ENCODE measurements at places on chromosomes 7 and 10.

GRCh38 chr7:133303931-133304330 lies 51.1 kb downstream of the EXOC4 start:
- no peak for DNase-seq

GRCh38 chr7:70582927-70583895 lies 548.7 kb upstream of the GALNT17 start:
- DNase-seq, result no peak

DNA sequence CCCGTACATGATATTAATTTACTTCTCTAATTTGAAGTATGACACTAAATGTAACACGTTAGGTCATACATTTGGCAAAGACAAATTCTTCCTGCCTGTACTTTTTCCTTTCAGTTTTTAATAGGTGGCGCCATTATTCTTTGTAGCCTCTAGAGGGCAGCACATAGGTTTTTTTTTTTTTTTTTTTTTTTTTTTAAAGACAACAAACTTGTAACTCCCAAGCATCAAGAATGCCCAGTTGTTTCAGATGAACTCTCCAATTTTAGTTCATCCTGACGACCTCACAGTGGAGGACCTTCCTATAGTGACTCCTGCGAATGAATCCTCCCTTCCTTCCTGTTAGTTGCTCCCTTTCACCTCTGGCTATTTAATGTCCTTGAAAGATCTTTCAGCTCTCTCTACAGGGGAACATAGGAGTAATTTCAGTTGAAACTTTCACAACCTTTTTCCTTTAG lies 139.3 kb upstream of the HDAC9 start:
- no peak for DNase-seq

DNA sequence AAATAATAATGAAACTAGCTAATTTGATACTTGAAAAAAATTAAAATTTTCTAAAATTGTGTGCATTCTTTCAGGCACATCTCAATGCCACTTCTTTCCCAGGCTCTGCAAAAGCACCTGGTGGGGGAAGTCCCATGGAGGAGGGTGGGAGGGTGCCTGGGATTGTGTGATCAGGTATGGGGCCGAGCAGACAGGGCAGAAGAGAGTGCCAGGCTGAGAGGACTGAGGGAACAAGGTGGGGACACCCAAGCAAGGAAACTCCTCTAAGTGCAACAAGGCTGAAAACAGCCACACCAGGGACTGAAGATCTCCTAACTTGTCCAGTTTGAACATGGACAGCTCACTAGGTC lies 13.8 kb downstream of the PARP12 start:
- no peak for DNase-seq

DNA sequence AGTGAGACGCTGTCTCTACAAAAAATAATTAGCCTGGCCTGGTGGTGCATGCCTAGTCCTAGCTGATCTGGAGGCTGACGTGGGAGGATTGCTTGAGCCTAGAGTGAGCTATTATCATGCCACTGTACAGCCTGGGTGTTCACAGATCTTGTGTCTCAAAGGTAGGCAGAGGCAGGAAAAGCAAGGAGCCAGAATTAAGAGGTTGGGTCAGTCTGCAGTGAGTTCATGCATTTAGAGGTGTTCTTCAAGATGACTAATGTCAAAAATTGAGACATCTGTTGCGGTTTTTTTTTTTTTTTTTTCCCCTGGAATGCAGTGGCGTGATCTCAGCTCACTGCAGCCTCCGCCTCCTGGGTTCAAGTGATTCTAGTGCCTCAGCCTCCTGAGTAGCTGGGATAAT lies 5.4 kb downstream of the PPIA start:
- no peak for DNase-seq

GRCh38 chr10:102919992-102920739 lies 2.1 kb downstream of the CNNM2 start:
- DNase-seq, result no peak

DNA sequence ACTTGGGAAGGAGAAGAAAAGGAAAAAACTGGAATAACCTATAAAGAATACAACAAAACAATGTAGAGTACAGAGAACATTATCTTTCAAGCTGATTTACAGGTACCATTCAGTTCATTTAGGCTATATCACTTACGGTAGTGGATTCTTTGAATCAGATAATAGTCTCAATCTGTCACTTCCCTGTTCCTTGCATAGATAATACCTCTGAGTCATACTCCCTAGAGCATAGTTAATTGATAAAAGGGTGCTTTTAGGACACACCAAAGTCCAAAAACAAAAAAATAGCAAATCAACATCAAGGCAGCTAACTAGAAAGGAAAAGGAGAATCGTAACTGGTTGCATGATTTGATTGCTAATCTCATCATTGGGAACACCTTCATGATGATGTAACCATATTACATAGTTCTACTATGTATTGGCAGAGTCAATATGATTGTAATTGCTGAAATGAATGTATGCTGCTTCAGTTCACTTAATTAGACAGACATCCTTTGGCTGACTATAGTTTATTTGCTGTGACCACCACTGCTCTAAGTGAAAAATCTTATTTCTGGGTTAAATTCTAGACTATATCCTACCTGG lies 844.4 kb downstream of the GATA3 start:
- no peak for DNase-seq

DNA sequence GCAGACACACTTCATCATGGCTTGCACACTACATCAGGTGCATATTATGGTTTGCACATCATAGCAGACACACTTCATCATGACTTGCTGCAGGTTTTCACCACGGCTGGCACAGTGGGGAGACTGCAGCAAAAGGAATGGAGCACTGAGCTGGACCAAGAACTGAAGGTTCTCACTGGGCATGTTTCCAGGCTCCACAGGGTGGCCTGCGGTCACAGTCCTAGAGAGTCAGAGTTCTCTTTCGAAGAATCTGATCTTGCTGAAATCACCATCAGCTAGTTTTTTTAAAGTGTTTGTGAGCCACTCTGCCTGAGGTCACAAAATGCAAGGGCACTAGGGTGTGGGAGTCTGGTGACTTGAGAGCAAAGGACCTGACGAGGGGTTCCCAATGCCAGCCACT lies 140.4 kb upstream of the NPY start:
- DNase-seq, result no peak

DNA sequence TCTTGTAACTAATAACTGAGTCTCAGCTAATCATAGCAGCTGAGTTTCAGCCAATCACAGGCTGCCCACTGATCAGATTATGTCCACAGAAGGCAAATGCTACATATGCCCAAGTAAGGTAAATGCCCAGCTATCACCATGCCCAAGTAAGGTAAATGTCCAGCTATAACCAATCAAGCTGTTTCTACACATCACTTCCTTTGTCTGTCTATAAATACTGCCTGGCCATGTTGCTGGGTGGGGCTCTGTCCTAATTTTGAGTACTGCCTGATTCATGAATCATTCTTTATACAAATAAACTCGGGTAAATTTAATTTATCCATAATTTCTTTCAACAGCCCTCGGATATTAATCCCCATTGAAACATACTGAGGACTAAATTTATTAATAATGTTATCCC lies 312.4 kb downstream of the CACNA2D1 start:
- DNase-seq, result no peak

GRCh38 chr10:850093-850492 lies 81.4 kb downstream of the LARP4B start:
- no peak for DNase-seq

DNA sequence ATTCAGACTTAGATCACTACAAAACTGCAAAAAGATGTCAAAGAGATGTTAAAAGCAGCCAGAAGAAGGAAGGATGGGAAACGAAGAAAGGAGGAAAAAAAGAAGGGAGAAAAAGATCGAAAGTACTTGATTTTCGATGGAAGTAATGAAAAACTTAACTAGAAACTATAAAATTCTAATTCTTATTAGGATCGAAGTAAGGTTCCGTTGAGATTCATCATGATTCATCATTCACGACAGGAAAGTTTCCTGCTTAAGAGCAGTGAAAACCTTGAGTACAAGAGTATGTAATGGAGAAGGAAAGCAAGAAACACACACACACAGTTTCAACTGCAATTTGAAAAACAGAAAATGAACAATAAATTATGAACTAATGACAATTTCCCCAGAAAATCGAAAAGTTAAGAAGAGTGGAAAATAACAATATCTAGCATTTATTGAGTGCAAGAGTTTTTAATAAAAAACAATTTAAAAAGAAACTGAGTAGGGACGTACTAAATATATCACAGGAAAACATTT lies 1.1 kb upstream of the ING3 start:
- DNase-seq, result no peak

- no peak for DNase-seq
Measured at GRCh38 chr7:81611040-81611439, 158.8 kb downstream of the HGF start.

- DNase-seq, result no peak
Measured at GRCh38 chr7:133815611-133816210, 311.4 kb upstream of the LRGUK start.

DNA sequence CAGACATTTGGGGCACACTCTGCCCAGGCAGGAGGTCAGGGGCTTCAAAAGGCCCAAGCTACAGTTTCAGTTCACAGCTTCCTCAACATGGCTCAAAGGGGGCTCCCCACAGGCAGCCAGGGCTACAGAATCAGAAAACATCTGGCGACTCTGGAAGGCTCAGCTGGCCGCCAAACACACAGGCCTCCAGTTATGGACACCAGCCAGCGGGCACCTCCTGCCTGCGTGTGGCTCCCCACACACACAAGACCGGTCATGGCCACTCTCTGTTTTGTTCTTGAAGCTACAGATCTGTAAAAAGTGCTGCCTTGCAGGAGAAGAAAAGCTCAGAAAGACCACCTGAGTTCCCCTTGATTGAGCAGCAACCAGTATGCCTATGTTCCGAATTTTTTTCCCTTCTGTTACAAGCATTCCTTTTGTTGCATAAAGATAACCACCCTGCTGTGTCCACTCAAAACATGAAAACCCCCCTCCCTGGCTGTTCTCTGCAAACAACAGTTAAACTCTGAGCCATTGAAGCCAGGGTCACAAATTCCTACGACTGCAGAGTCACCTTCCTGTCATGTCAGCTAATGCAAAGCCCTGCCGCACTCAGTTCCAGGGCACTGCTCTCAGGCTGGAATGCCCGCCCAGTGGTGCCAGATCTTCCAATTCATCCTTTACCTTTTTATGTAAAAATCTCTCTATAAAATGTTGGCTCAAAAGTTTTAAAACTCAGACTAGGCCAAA lies 33.6 kb downstream of the VSTM4 start:
- no peak for DNase-seq

GRCh38 chr7:131583430-131583829 lies 27.0 kb upstream of the PODXL start:
- DNase-seq, result no peak

DNA sequence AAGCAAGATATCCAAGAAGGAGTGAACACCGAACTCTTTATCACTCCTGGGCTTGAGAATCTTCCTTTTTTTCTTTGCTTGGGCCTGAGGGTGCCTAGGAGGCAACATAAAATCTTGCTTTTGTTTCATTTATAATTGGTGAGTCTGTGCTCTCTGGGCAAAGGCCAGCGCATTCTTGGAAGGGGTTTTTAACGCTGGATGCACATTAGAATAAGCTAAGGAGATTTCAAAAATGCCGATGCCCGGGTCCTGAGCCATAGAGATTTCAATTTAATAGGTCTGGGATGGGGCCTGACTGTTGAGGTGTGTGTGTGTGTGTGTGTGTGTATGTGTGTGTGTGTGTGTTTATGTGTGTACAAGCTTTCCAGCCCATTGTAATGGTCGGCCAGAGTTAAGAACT lies 62.0 kb upstream of the SORCS3 start:
- no peak for DNase-seq

GRCh38 chr7:113561446-113561845 lies 357.4 kb downstream of the PPP1R3A start:
- no peak for DNase-seq

DNA sequence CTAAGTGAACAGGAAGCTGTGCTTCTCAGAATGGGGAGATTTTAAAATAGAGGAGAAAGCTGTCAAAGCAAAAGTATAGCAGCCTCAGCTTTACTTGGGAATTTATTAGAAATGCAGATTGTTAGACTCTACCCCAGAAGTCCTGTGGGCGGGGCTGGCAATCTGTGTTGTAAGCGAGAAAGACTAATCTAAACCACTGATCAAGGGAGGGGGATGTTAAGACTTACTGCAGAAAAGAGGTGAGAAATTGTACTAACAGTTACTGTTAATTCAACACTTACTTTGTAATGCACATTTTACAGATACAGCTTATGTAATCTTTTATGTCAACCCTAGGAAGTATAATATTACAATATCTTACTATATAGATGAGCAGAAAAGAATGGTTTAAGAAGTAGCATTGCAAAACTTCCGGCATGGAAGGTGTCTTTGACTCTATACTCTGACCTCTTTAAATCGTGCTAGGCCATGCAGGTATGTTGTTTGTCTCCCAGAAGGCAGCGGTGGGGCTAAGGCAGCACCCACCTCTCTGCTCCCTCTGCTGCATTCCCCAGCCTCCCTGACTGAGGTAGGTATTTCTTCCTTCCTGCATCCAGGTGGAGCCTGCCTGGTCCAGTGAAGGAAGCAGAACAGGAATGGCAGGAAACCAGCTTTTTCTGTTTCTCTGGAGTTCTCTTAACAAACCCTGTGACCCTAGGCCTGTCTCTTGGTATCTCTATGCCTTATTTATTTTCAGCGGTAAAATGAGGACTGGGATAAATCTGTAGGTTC lies 462.2 kb downstream of the AUTS2 start:
- DNase-seq, result peak; percentile 48

GRCh38 chr10:121591186-121591585 lies 7.1 kb downstream of the FGFR2 start:
- no peak for DNase-seq

DNA sequence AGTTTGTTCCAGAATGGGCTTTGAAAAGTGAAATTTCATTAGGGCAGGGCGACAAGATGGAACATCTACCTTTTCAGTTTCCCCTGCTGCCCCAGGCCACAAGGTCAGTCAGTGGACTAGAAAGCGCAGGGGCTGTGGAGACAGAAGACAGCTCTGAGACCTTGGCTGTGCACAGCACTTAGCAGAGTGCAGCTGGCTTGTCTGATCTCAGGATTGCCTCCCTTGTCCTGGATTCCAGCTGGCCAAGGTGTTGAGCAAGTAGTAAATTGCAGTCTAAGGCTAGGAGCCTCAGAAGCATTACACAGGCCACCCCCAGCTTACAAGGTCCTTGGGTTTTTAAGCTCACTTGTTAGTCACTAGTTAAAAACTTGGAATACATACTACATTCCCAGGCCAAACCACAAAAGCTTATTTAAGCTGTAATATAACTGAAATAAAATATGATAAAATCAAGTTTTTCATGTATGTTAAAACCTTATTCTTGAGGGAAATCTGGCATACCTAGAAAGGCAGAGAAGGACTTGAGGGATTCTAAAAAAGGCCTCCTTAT lies 67.3 kb upstream of the NPY start:
- DNase-seq, result no peak

- DNase-seq, result no peak
Measured at GRCh38 chr10:84076047-84076388, 63.3 kb upstream of the GHITM start.

DNA sequence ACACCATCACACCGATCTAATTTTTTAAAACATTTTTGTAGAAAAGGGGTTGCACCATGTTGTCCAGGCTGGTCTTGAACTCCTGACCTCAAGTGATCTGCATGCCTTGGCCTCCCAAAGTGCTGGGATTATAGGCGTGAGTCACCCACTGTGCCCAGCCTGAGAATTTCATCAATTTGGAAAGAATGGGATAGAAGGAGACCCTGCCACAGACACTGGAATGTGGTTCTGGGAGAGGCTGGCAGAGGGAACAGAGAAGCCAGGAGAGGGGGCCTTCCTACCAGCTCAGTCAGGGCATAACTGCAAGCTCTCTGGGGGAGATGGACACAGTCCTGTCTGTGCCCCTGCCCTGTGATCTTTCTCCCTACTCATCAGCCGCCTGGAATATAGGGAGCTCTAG lies 42.1 kb upstream of the MKRN1 start:
- DNase-seq, result no peak

GRCh38 chr10:51170518-51171245 lies 96.4 kb downstream of the PRKG1 start:
- DNase-seq, result no peak

GRCh38 chr7:104255194-104255593 lies 47.4 kb upstream of the ORC5 start:
- no peak for DNase-seq
